ENCODE measurements at places on chromosomes 4 and X. TPM values are rescaled to one million over a fixed set of nuclear protein-coding genes. Genes with fewer than 3 reads are reported as not detected.

- DNase-seq: no peak
Measured at GRCh38 chr4:153087671-153088194, 116.5 kb upstream of the TRIM2 start.

- no peak for DNase-seq
Measured at GRCh38 chr4:48804584-48805301, 24.7 kb upstream of the FRYL start.

DNA sequence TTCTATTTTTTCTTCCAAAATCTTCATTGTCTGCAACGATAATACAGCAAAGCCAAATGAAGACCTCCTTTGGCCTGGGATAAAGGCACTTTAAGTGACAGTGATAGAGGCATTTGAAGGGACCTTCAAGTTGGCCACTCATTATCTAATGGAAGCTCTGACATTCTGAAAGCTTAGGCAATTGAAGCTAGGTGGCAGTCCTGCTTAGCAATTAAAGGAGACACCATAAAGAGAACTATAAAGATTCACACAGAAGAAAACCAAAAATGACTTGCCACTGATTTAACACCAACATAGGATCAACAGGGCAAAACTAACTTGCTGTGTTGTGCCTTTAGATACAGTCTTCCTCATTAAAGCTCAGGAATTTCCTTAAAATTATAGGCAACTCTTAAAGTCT lies 103.3 kb upstream of the TSPAN7 start:
- no peak for DNase-seq

- no peak for DNase-seq
Measured at GRCh38 chr4:97139791-97140190, 1003.5 kb downstream of the STPG2 start.

DNA sequence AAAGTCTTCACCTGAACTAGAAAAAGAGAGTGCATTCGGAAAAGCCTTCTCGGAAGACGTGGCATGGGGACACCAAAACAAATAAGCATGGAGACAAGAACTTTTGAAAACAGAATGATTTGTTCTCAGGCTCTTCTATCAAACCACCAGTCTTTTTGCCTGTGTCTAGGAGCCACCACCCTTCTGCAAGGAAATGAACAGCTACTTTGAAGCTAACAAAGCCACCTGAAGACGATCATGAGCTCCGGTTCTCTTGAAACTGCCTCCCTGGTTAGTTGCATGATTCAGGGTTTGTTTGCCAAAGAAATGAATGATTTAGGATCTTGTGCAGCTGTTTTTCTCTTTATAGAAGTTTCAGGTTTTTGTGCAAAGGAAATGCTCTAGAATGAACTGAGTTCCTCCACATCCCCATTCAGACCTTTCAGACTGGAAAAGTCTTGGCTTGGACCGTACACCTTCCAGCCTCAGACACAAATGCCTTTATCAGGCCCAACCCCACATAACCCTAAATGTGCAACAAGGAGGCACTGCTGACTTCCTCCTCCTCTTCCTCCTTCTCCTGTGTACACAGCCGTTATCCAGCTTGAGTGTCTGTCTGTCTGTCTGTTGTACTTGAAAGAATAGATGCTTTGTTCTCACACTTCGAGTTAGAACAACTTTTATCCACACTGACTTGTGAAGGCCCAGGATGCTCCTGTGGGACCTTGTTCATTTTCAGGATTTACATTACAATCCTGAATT lies 334.8 kb upstream of the KLF3 start:
- DNase-seq: no peak

- DNase-seq: no peak
Measured at GRCh38 chr4:141079393-141079930, 53.8 kb downstream of the RNF150 start.

The SUPT20HL1 gene
- total RNA-seq: not detected

The THAP6 gene
- 16.7 TPM for total RNA-seq

The ARMCX2 gene
- total RNA-seq: 5.2 TPM

The TLR2 gene
- total RNA-seq: 1.1 TPM

The MAN2B2 gene
- 22.1 TPM for total RNA-seq

The GPRASP1 gene
- total RNA-seq: 1.1 TPM

The SMIM31 gene
- not detected for total RNA-seq

The NIPAL1 gene
- total RNA-seq: 7.0 TPM
